ENCODE measurements at places on chromosomes 11 and 22.
A peak's percentile ranks its signal among the peaks of the same experiment; 100 is the strongest.

GRCh38 chr11:46554213-46555147 lies 39.3 kb downstream of the AMBRA1 start:
- DNase-seq: no peak

- no peak for DNase-seq
Observed at GRCh38 chr22:30104501-30105156, 24.4 kb downstream of the HORMAD2 start.

- no peak for DNase-seq
Observed at GRCh38 chr22:45207533-45207932, 33.2 kb downstream of the KIAA0930 start.

DNA sequence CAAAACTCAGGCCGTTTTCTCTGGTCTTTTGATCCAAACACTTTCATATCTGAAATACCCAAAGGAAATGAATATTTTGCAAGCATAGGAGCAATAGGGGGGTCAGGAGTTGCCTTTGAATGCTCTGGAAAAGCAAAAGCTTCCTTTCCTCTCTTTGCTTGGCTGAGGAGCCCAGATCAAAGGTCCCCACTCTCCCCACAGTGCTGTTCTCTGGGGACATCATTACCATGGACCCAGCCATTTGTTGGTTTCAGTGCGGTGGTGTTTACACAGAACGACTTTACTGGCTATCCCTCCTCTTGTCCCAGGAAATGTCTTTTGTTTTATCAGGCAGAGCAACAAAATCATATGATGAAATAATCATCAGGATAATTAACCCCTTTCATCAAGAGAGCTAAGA lies 1089.1 kb downstream of the TBC1D22A start:
- no peak for DNase-seq

DNA sequence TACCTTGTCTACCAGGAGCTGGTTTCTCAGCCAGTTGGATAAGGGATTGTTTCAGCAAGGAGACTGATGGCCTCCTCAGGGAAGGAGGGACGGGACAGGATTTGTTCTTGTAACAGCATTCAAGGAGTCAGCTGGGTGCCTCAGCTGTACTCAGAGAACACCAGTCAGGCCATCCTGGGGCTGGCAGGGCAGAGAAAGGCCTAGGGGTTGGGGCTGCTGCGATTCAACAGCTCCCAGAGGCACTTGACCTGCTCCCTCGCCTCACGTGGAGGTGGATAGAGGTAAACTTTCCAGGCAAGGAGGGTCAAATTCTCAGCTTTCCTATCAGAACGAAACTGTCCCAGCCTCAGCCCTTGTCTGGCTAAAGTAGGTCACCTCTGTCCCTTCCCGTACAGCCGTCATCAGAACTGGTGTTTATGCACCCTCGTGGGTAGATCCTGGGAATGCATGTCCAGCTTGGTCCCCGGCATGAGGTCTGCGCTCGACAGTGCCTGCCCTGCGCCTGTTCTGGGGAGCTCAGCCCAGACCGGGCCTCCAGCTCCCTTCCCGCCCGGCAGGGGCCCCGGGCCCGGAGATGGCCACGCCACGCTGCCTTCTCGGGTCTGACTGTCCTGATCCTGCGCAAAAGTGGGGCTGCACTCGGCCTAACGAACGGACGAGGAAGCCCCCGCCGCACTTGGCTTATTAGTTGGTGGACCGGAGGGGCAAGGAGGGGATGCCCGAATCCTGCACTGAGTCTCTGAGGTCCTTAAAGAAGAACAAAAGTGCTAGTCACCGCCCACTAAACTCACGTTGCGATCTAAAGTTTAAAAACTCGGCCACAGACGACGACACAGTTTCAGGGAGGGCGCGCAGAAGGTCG lies 762 bp upstream of the CCDC134 start:
- no peak for DNase-seq

DNA sequence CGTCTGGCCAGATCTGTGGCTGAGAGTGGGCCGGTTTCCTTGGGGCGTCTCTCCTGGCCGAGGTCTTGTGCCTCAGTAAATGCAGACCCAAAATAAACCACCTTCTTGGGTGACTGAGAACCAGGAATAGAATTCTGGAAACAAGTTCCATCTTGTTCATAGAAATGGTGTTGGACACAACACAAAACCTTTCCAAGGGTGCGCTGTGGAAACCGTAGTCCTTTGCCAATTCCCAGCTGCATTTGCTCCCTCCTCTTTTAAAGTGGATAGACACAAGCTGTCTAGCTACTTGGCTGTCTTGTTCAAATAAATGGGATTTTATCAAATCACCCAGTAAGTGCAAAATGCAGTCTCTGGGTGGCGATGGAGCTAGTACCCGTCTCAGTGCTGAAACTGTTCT lies 300.2 kb downstream of the SHANK2 start:
- no peak for DNase-seq

- no peak for DNase-seq
Observed at GRCh38 chr11:94558468-94558867, 8.7 kb upstream of the PIWIL4 start.

DNA sequence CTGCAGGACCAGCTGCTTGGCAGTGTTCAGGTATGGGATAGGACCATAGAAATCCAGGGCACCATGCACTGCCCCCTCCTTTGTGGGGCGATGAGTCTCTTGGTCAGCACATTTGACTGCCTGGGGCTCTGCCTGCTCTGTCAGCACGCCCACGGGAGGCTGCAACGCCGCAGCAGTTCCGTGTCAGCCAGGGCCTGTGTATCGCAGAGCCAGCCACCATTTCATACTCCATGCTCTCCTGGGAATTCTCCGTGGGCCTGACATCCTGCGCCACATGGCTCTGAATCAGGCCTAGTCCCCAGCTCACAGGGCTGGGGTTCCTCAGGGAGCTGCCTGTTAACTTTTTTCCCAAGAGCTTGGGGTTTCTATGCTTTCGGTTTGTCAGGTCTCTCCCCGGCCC lies 16.9 kb upstream of the RELT start:
- DNase-seq: peak; percentile 88

DNA sequence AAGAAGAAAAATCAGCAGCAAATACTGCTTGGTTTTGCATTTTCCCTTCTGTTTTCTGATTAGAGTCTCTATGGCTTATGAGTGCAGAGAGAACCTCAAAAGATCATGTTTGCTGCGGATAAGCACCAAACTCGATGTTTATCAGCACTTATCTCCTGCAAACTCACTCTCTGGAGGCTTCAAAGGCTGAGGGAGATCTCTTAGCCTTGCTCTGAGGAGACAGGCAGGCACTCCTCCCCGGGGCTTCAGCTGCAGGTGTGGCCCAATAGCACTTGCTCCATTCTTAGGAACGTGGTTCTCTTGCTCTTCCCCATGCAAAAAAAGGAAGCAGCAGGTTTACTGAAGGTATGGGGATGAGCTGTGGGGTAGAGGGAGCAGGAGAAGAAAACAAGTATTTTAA lies 45.1 kb downstream of the FLI1 start:
- DNase-seq: no peak

GRCh38 chr22:36772451-36772850 lies 3.5 kb downstream of the IFT27 start:
- no peak for DNase-seq

DNA sequence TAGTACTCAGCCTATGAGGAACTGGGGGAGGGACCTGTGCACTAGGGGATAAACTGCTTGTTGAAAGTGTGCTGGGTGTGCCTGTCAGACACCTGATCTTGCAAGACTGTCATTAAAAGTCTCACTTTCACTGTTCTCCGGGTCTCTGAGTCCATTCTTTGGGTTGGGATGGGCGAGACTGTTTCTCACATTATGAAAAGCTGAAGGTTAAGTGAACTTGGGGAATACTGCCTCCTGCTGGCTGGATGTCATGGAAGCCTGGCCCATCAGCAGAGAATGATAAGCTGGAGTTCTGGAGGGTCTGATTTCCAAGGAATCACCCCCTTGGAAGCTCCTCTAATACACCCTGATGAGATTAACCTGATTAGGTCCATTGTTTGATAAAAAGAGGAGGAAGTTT lies 9.0 kb upstream of the VPREB1 start:
- no peak for DNase-seq

DNA sequence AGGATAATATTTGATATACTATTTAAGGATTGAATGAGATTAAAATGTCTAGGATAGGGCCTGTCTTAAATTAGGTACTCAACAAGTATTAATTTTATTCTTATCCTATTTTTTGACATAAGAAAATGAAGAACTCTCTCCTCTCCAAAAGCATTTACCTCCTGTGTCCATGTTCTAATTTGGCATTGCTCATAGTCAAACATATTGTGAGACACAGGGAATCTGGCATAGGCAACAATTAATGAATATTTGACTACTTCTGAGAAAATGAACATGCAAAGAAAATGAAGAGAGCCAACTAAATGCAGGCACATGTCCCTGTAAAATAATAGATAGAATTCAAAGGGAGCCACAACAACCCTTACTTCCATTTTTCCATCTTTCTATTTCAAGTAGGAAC lies 198.5 kb upstream of the C11orf87 start:
- DNase-seq: no peak

GRCh38 chr22:23533328-23533762 lies 46.7 kb downstream of the IGLL1 start:
- no peak for DNase-seq

- DNase-seq: no peak
Observed at GRCh38 chr11:69984457-69985261, 93.5 kb upstream of the ANO1 start.

- DNase-seq: no peak
Observed at GRCh38 chr11:103924166-103925013, 112.0 kb upstream of the DDI1 start.

- no peak for DNase-seq
Observed at GRCh38 chr22:36166086-36166485, 5.5 kb upstream of the APOL3 start.

DNA sequence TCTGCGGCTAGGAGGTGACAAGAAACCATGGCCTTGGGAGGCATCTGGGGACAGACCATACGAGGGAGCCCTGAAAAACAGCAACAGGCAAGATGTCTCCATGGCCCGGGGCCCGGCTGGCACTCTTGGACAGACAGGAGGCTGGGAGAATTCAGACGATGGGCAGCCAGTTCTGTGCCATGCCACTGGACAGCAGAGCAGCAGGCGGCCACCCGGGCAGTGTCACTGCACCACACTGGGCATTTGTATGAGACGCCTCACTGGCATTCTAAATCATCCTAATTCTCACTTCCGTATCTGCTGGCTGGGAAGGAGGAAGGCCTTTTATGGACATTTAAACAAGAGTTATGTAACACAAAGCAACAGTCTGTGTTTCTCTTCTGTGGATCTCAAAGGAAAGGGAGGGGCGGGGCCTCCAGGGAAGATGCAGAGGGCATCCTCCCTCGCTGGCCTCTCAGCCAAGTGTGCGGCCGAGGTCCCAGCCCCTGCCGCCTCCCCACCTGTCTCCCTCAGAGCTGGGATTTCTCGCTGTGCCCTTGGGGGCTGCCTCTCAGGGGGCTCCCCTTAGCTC lies 350.3 kb downstream of the SHANK2 start:
- DNase-seq: no peak

DNA sequence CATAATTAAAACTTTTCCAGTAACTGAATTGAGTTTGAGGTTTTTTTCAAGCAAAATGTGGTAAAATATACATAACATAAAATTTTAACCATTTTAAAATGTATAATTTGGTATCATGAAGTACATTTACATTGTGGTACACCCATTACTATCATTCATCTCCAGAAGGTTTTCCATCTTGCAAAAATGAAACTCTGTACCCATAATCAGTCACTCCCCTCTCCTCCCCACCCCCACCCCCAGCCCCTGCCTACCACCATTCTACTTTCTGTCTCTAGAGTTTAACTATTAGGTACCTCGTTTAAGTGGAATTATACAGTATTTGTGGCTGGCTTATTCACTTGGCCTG lies 63.7 kb downstream of the MICAL2 start:
- DNase-seq: no peak

- DNase-seq: no peak
Observed at GRCh38 chr11:58926251-58926650, 13.0 kb upstream of the GLYATL1 start.

DNA sequence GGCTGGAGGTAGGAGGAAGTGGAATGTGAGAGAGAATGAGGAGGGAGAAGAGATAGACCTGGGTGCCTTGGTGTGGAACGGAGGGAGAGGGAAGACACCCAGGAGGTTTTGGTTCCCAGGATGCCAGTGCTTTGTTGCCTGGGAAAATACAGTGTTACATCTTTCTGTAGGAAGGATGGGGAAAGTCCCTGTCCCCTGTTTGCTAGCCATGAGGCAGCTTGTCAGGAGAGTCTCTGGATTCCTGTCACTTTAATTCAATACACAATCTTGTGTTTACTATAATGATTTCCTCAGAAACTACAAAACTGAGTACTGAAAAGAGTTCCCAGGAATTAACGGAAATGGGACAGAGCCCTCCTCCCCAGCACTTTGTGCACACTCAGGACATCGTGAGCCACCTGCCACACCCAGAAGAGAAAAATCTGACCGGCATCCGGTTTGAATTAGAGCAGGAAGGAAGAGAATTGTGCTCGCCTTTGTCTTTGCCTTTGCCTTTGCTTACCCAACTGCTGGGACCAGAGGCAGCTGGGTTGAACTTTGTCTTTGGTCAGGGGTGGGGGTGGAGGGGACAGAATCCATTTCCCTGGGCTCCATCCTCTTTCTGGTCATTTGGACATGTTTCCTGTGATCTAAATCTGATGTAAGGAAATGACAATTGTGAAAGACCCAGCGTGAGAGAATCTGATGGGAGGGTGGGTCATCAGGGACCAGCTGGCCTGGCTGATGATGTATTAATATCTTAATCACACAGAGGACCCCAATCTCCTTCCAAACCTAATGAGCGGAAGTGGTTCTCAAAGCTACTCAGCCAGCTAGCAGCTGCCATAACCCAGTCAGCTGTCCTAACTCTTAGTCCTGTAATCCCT lies 1.3 kb upstream of the LIMK2 start:
- DNase-seq: no peak

DNA sequence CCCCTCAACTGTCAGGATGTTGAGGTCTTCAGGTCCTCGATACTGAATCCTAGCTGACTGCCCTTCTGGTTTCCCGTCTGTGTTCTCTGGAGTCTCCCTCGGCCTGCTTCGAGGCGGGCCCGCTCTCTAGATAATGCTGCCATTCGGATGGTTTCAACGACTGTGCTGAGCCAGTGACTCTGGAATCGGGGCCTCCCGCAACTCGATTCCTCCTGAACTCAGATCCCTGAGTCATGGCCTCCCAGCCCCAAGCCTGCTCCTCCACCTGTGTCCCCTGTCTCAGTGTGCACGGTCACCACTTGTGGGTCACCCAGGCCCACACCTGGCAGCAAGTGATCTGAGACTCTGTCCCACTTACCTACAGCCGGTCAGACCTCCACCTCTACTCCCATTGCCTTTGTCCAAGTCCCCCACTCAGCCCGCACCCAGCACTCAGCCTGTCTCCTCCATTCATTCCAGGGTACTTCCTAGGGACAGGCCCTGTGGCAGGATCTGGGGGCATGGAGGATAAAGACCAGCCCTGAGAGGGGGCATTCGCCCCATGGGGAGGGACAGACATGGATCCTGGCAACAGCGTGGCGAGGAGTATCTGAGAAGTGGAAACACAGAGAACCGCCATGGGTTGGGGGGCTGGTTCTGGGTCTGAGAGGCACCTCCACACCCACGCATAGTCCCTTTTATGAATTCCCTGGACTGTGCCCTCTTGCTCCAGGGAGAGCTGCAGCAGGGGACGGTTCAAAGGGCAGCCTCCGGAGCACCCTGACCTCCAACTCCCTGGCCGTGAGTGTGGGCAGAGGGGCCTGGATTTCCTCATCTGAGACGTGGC lies 14.3 kb downstream of the MPST start:
- DNase-seq: no peak
